NCI-H2227 treated with DMSO at 0.1 percent for 48 hours (cell line): ENCODE measurements at places on chromosomes 12 and 14.

DNA sequence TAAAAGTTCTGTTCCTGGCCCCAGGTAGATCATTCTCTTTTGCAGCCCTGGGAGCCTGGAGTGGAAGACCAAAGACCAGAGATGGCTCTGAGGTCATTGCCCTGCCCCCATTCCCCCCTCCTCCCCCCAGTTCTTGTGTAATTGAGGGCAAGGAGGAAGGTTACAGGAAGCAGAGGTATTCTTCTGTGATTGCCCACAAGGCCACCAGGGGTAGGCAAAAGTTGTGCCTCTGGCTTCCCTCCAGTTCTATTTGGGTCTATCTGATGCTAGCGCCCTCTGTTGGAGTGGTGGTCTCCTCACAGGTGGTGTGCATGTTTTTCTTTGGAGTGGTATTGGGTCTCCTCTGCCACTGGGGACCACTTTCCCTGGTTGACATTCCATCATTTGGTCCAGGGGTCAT lies 41.2 kb upstream of the CRY1 start:
- no peak for DNase-seq

DNA sequence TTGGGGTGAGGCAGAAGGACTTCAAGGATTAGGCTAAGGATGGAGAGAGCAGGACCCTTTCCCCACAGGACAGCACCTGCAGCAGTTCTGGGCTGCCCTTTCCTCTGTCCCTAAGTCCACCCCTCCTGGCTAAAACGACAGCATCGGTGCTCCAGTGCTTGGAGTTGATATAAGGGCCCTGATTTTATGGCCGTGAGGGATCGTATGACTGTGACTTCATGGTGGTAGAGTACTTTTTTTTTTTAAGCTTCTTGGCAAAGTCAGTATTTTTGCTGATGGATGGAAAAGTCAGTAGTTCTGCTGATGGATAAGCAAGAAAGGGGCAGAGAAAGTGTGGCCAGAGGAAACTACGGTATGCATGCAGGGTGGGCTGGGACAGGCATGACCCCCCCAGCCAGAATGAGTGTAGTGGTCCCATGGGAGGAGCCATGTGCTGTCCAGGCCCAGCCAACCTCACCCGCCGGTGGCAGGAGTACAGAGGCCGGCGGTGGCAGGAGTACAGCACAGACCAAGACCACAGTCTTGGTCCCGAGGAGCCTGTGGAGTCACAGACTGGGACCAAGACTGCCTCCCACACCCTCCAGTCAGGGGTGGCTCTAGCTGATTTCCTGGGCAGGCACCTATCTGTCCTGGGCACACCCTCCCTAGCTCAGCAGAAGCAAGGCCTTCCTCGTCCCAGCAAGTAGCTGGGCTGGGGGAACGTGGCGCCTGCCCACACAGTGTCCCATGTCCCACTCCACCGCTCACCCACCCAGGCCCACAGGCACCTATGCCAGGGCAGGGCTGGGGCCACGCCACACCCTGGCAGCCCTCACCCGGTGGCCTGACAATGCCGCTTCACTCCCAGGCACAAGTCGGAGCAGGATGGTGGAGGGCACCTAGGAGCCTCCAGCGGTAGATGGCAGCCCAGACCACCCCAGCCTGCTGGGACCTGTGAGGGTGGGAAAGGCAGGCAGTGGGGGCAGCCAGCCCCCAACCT lies 46.3 kb downstream of the CCDC88C start:
- no peak for DNase-seq

- DNase-seq, result no peak
Observed at GRCh38 chr12:112973818-112974231, 4.5 kb upstream of the OAS2 start.

DNA sequence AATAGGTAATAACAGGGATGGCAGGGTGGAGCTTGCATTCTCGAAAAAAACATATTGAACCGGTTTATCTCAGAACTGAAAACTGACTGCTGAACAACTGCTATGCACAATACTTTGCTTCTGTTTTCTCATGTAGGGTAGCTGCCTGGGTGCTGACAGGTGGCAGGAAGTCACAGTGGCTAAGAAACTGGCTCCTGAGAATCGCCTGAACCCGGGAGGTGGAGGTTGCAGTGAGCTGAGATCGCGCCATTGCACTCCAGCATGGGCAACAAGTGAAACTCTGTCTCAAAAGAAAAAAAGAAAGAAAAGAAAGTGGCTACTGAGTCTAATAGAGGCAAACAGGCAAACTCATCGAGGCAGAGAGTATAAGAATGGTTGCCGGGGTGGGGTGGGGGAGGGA lies 113.1 kb downstream of the CCDC60 start:
- no peak for DNase-seq

GRCh38 chr14:104087981-104088850 lies 2.7 kb downstream of the ASPG start:
- no peak for DNase-seq

GRCh38 chr14:73613046-73613383 lies 698 bp downstream of the ACOT6 start:
- DNase-seq, result peak; percentile 67

DNA sequence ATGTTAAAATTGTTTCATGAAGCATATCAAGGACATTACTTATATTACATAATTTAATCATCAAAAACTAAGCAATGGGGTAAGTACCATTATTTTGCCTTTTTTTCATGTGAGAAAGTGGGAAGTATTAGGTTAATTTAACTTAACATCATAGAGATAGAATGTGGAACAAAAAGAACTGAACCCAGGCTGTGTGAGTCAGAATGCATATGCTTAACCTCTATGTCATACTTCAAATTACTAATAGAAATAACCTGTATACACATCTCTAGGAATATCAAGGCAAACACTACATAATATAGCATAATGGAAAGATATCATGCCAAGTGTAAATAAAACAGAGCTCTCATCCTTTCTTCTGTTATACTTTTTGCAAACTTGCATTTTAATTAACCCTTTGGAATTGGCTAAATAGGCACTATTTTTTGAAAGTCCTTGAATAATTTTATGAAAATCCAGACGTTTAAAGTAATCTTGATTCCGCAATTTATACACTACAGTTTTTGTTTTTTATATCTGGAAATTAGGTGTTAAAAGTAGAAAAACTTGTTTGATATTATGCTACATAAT lies 777.7 kb downstream of the SLC6A15 start:
- DNase-seq, result no peak

- no peak for DNase-seq
Observed at GRCh38 chr12:39429809-39430208, 13.1 kb downstream of the KIF21A start.

DNA sequence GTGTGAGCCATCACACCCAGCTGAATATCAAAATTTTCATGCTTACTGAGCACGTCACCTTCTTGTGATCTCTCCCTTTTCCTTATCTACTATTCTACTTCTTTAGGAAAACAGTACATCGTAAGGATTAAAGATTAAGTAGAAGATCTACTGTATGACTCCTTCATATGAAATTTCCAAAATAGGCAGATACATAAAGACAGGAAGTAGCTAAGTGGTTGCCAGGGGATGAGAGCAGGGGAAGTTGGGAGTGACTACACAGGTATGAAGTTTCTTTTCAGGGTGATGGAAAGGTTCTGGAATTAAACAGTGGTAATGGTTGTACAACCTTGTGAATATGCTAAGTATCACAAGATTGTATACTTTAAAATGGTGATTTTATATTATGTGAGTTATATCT lies 36.5 kb upstream of the CERS5 start:
- DNase-seq, result no peak

GRCh38 chr12:106581543-106582248 lies 1.1 kb upstream of the RFX4 start:
- DNase-seq, result no peak

- no peak for DNase-seq
Observed at GRCh38 chr14:95068521-95068920, 88.8 kb downstream of the DICER1 start.

DNA sequence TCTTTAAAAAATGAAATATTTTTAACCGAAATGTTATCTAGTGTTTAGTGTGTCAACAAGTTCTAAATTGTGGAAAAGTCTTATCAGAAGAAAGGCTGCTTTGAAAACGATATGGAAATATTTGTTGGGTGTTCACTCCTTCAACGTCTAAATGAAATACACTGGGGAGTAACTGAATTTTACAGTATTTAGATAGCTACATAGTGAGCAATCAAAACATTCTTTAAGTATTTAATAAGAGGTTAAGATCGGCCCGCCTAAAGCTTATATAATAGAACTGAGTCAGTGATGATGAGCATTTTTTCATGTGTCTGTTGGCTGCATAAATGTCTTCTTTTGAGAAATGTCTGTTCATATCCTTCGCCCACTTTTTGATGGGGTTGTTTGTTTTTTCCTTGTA lies 228.3 kb downstream of the RAD51B start:
- DNase-seq, result no peak

DNA sequence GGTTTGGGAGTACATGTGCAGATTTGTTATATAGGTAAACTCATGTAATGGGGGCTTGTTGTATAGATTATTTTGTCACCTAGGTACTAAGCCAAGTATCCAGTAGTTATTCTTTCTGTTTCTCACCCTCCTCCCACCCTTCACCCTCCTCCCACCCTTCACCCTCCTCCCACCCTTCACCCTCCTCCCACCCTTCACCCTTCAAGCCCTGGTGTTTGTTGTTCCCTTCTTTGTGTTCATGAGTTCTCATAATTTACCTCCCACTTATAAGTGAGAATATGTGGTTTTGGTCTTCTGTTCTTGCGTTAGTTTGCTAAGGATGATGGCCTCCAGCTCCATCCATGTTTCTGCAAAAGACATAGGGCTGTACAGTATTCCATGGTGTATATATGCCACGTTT lies 58.7 kb upstream of the OR10AD1 start:
- DNase-seq, result no peak

- no peak for DNase-seq
Observed at GRCh38 chr14:75044752-75045151, 6.5 kb downstream of the MLH3 start.

- DNase-seq, result no peak
Observed at GRCh38 chr12:54258201-54258681, 21.7 kb downstream of the CBX5 start.

GRCh38 chr14:21990116-21990515 lies 316.5 kb upstream of the OR4E1 start:
- no peak for DNase-seq

GRCh38 chr14:72518809-72519377 lies 375.0 kb downstream of the DPF3 start:
- no peak for DNase-seq

DNA sequence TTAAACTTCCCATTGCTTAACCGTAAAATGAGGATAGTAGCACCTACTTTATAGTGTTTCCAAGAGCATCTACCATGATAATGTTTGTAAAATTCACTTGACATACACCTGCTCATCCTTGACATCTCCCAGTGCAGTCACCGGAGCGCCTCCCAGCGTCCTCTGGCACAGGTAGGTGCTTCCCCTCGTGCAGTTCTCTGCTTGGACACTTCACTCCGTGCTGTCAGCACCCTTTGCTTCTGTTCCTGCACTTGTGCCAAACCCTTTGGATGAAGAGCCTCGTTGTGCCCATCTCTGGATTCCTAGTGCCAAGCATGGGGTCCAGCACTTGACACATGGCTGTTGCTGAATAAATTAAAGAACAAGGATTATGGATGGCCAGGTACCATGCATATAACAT lies 28.3 kb downstream of the ETV6 start:
- DNase-seq, result no peak

- DNase-seq, result no peak
Observed at GRCh38 chr12:123058980-123059379, 78.5 kb downstream of the ARL6IP4 start.

DNA sequence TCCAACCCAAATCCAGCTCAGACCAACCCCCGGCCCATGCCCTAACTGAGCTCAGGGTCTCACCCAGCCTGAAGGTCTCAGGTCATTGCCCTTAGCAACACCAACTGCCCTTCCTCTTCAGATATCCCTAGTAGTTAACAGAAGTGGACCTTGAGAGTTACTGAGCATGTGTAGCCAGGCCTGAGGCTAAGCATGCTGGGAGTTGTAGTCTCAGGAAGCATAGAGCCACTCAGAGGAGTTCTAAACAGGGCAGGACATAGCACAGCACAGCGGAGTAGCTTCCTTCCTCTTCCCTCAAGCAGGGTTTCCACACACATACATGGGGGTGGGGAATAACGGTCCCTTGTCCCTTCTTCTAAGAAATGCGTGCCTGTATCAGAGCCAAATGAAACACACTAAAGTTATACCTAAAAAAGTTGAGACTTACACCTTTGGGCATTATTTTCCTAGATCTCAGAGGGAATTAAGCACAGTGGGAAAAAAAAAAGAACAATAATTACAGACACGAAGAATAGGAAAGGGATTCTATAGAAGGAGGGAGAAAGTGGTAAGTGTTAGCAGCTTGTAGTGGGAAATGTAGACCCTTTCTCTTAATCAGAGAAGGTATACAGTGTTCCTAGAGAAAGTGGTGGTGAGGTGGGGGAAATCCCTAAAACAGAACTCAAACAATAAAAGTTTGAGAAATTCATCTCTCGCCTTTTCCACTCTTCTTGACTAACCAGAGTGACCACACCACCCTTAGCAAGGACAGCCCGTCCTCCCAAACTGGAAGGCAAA lies 4.4 kb downstream of the KMT2D start:
- DNase-seq, result no peak

GRCh38 chr14:79552778-79553177 lies 658.5 kb downstream of the DIO2 start:
- DNase-seq, result no peak

GRCh38 chr12:121240484-121241101 lies 30.7 kb downstream of the P2RX4 start:
- DNase-seq, result no peak

DNA sequence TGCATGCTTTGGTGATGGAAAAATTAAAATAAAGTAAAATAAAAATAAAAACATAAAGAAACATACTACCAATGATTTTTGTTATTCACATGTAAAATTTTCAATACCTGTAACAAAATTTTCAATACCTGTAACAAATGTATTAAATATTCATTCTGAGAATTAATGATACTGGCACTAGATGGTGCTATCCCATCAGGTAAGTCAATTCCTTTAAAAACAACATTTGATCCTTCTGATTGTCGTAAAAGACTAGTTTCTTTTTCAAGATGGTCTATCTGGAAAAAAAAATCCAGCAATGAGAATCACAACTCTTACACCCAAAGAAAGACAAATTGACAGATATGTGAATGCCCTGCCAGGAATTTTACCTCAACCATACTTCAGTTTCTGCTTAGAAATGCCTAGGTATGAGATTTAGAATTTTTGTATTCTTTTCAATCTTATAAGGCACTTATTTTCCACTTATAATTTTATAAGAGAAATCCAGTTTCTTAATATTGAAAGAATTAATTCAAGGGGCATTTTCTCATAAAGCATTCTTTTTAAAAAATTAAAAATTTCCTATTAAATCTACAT lies 30.7 kb downstream of the CEP290 start:
- peak; percentile 18 for DNase-seq
